Ovary (tissue), 10 donors: ENCODE measurements at places on chromosomes 2 and 18. TPM values are rescaled to one million over a fixed set of nuclear protein-coding genes. Genes with fewer than 3 reads are reported as not detected.

Gene CCDC68
- 5.4 TPM for total RNA-seq

DNA sequence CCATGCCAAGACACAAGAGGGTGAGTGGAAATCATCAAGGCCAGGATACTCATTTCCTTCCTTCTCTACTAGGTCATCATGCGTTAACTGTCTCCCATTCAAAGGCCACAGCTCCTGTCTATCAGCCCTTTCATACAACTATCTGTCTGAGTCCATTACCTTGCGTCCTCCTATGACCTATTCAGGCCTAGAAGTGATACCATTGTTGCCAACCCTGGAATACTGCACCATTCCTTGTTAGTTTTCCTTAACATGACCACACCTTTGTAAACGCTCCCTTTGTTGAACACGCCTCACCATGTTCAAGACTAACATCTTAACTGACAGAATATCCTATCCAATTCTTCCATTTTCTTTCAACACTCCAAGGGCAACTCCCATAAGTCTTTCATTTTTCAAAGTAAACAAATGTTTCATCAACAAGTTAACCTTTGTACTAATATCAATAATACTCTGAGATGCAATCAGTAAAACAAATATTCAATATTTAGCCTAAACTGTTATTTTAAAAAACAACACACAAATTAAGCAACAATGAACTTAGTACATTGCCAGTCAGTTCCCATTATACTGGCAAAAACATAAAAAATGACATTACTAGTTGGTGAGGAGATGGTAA is 19.8 kb upstream of the LGALSL start:
- H3K36me3 ChIP-seq: no peaks in the 10 kb centered on the region
- H3K27ac ChIP-seq: no peak overlapping the region
- no peak overlapping the region for H3K4me3 ChIP-seq
- no peaks in the 10 kb centered on the region for H3K27me3 ChIP-seq

GRCh38 chr2:190121971-190122370 is 59.4 kb upstream of the MSTN start:
- H3K4me3 ChIP-seq: no peak overlapping the region
- no peaks in the 10 kb centered on the region for H3K36me3 ChIP-seq
- no peak overlapping the region for H3K27ac ChIP-seq
- no peaks in the 10 kb centered on the region for H3K27me3 ChIP-seq
- H3K4me1 ChIP-seq: no peaks in the 10 kb centered on the region
- no peak for DNase-seq

Gene TPO
- total RNA-seq: not detected

DNA sequence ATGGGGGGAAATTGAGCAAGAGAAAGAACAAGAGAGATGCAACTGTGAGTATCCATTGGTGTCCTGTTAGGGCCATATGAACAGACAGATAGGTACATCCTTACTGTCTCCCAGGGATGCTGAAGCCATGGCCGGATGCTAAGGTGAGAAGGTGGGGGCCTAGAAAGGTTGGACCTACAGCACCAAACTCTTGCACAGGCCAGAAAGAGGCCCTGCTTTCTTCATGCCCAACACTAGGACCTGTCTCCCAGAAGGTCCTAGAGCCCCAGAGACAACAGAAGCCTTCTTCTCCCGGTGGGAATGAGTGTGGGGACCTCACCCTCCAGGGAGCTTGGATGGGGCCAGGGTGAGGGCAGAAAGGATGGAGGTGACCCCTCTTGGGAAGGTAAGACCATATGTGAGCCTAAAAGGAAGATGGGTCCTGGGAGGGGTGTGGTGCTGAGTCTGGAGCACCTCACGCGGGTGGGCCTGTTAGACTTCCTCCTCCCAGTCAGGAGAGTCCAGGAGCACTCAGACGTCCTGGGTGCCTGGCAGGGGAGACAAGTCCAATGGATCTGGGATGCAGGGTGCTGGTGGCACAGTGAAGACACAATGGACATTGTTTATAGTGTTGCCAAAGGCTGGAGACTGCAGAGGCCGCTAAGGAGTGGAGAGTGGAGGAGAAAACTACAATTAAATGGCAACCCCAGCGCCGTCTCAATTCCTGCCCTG is 265.3 kb downstream of the CYP26B1 start:
- no peaks in the 10 kb centered on the region for H3K27me3 ChIP-seq
- H3K36me3 ChIP-seq: no peaks in the 10 kb centered on the region
- no peak overlapping the region for H3K4me3 ChIP-seq
- peaks cover 7% of the 10 kb centered on the region for H3K4me1 ChIP-seq
- no peak overlapping the region for H3K27ac ChIP-seq
